Fibroblast of pulmonary artery (primary cell): ENCODE measurements at places on chromosomes 12 and 14.

DNA sequence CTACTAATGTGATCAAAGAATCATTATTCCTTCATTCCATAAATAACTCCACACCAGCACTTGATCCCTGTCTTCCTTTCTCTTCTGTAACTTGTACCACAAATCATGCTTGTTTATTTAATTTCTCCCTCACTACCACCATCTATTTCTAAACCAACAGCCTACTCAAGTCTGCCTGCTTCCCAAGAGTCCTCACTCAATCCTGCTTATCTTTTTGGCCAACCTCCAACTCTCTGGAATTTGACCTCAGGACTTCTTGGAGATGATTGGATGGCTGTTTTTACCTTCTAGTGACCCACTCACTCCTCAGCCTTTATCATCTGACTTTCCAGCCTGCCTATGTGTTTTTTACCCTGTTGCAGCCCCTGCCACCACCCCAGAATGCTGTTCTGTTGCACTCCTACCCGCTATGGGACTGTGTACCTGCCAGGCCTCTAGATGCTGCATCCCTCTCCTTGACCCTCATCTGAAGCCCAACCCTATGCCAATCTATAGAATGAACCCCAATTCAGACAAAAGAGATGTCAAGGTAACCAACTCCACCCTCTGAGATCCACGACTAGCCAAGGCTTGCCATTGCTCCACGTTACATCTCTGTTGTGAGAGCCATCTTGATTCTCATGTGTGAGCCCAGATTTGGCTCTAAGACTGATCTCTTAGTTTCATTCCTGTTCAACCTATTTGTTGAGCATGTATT is 150.2 kb upstream of the PLEKHG7 start:
- no peak for DNase-seq

- peak; percentile 73 for DNase-seq
Observed at GRCh38 chr12:94172031-94172430, 23.7 kb downstream of the PLXNC1 start.

GRCh38 chr12:75917715-75918114 is 113.9 kb downstream of the PHLDA1 start:
- DNase-seq: no peak

- no peak for DNase-seq
Observed at GRCh38 chr14:59060841-59061240, 127.6 kb upstream of the DAAM1 start.

DNA sequence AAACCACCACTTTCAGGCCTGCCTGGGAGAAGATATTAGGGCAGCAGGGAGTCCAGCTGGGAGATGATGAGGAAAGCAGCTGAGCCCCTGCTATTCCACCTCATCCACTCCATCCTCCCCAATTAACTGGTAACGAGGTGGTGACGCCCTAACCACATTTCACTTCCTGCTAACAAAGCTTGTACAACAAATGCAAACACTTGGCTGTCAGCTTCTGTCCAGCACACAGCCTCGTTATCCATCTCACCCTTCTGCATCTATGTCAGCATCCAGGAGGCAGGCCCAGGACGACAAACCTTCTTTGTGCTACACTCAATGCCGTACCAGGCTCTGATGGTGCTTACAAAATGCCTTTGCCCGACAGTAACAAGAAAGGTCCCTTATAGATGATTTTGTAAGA is 225.4 kb downstream of the APAF1 start:
- DNase-seq: no peak

GRCh38 chr12:47992776-47993175 is 11.5 kb downstream of the COL2A1 start:
- DNase-seq: no peak

DNA sequence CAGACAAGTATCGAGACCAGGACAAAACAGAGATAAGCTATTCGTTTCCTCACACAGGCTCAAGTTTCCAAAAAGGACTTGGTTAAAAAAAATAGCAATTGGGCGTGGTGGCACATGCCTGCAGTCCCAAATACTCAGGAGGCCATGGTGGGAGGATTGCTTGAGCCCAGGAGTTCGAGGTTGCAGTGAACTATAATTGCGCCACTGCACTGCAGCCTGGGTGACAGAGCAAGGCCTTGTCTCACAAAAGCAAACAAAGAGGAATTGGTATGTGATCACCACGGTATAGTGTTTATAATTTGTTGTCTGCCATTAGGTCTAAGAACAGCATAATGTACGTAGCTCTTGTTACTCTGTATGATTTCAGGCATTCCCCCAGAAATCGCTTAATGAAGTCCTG is 175.3 kb downstream of the DERA start:
- DNase-seq: no peak

DNA sequence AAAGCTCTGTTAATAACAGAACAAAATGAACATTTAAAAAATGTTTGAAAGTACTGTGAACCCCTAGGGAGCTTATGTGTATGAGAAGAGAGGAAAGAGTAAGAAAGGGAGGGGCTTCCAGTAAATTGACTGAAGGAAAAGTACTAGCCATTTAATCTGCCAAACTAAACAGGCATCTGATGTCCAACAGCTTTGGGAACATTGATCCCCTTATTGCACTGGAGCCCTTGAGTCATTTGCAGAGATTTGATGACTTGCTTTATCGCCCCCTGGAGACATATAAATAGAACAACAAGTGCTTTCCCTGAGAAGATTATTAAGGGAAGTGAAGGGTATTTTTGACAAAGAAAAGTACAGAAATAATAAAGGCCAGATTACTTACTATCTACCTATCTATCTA is 319.3 kb upstream of the NOVA1 start:
- peak; percentile 85 for DNase-seq

GRCh38 chr14:49306152-49306751 is 279.9 kb downstream of the RPS29 start:
- DNase-seq: peak; percentile 20

- no peak for DNase-seq
Observed at GRCh38 chr12:3220382-3221321, 143.5 kb downstream of the TSPAN9 start.

DNA sequence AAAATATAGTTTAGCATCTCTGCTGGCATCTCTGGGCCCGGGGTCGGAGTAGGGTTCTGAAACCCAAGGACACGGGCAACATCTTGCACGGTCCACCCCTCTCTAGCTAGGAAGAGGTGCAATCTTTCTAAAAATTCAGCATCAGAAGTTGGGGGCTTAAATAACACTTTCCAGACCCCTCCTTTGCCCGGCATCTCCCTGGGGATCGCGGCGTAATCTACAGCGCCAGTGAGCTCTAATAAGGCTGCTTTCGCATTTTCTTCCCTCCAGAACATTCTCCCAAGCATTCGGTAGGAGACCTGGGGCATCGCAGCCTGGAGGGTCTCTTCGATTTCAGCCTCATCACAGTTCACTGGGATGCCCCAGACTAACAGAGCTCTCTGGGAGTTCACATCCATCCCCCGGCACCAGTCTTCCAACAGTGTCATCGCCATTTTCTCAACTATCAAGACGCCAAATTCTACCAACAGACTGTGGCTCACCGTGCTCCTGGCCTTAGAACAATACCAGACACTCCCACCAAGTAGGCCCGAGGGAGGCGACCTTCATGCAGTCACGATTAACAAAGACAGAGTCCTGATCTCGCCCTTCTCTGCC is 880 bp downstream of the PNMA1 start:
- DNase-seq: no peak

DNA sequence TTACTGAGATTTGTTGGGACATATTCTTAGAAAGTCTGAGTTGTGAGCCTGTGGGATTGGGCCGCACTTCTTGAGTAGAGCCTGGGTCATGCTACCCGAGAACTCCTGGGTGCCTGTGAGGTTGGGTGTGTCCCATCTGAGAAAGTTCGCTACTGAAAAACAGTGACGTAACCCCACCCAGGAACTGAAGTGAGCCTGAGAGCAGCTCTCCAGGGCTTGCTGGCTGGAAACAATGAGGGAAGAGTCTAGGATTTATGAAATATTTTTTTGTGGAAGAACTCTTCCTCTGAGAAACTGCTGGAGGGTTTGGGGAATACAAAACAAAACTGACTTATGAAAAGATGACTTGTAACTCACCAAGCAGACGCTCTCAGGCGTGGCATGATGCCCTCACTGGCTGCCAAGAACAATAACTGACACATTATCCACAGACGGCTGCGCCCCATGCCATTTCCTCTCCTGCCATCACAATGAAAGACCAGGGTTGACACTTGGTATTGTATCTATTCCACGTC is 69.2 kb downstream of the RASSF3 start:
- peak; percentile 78 for DNase-seq

DNA sequence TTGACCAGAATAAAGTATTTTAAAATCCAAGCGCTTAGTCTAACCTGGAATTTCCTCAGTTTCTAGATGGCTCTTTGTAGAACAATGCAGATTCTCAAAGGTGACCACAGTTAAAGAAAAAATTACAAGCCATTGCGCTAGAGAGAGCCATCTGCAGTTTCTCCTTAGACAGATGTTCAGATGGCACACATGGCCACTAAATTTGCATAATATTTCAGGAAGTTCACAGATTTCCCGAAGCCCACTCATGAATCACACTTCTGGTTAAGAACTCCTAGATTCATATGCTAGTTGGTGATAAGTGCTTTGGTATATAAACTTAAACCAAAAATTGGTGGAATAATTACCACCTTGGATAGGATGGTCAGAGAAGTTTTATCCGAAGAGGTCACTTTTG is 749 bp downstream of the AKAP3 start:
- DNase-seq: peak; percentile 11

DNA sequence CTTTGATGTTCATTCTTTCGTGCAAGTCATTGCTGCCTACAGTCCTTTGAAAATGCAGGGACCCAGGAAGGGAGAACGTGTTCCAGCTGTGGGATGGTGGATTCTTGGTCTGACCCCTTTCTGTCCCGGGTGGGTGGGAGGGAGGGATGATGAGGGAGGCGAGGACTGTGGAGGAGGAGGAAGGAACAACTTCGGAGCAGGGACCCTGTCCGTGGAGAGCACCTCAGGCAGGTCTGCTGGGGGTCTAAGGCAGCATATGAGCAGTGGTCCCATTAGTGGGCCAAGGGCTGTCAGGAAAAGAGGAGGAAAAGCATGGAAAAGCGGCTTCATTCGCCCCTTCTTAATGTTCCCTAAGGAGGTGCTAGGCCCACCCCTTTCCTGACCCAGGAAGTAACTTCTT is 36.0 kb downstream of the CACNA2D4 start:
- DNase-seq: no peak

DNA sequence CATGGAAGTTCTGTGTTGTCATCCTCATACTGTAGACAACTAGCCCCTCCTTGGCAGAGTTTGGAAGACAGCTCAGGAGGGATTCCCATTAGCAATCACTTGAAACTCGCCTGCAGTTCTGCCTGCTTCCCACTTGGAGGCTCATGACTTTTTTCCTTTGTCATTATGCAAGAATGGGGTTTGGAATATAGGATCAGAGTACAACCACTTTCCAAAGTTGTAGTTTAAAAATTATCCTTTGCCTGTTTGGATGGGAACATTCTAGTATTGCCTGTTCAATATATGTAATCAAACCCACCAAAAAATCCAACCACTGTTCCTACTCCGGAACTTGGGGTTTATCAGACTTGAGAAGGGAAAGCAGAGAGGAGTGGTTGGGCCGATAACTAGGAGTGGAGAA is 2.1 kb upstream of the GPD1 start:
- peak; percentile 64 for DNase-seq

GRCh38 chr14:100391173-100391572 is 68.0 kb downstream of the SLC25A47 start:
- DNase-seq: no peak

GRCh38 chr12:44874981-44875416 is 1.1 kb downstream of the NELL2 start:
- no peak for DNase-seq

GRCh38 chr12:120013659-120014380 is 24.8 kb downstream of the BICDL1 start:
- no peak for DNase-seq

DNA sequence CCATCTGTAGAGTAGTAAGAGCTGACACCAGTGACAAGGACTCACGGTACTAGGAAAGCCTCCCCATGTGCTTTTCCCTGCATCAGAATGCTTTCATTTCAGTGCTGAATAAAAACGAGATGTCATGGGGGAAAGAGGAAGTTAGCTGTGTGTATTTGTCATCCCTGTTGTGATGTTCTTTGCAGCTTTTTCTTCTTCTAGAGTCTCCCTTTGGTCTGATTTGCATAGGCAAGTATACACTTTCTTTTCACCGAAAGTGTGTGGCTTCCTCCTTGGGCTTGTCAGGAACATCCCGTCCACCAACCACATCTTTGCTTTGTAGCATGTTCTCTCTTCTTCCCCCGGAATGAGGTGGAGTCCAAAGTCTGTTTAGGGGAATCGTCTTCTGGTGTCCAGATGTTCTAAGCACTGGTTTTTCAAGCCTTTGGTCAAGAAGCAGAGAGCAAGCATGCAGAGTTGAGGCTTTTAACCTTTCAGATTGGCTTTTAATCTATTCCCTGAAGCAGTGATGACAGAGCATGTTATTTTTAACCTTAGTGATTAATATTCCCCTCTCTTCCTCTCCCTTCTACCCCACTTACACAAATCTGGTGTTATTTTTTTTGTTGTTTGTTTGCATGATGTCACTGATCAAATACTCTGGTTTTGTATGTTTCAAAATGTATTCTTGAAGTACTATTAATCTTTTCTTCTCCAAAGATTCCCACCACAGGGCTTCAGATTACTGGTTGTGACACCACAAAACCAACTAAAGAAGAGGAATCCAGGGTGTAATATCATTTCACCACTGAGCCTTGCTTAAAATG is 163.4 kb downstream of the SAMD4A start:
- DNase-seq: peak; percentile 50

DNA sequence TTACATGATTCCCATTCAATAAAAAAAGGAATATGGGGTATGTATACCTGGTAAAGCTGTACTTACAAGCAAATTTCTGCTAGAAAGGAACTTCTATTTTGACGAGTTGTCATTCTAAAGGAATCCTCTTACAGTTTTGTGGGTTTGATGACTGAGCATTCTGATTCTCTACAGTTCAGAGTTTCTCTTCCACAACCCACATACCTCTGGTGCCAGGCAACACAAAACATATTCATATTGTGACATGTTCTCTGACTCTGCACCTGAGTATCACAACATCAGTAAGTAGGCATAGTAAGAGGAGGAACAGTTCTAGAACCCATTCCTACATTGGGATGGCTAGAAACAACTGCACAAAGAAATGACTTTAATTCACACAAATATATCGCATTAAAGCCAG is 636.6 kb downstream of the MED13L start:
- no peak for DNase-seq

- peak; percentile 61 for DNase-seq
Observed at GRCh38 chr14:103398427-103399195, 13.4 kb downstream of the MARK3 start.

- peak; percentile 10 for DNase-seq
Observed at GRCh38 chr14:84361476-84361875, 1168.5 kb upstream of the FLRT2 start.

GRCh38 chr14:35985474-35986218 is 159.5 kb downstream of the BRMS1L start:
- no peak for DNase-seq
